ENCODE measurements at places on chromosomes 4 and X.

DNA sequence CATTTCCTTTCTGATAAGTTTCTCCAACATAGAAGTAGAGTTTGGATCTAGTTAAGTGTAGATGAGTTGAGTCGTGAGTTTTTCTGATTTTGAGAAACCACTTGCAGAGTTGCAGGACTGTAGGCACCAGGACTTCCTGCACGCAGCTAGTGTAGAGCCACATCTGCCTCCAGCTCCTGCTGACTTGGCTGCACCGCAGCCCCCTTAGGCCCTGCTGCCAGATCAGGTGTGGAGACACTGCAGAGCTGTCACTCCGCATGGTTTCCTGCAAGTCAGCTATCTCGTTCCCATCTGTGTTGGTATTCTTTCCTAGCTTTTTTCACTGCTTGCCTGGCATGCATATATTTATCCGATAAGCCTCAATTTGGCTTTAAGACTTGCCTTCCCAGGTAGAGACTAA is 48.9 kb downstream of the PCDH7 start:
- DNase-seq = no peak

DNA sequence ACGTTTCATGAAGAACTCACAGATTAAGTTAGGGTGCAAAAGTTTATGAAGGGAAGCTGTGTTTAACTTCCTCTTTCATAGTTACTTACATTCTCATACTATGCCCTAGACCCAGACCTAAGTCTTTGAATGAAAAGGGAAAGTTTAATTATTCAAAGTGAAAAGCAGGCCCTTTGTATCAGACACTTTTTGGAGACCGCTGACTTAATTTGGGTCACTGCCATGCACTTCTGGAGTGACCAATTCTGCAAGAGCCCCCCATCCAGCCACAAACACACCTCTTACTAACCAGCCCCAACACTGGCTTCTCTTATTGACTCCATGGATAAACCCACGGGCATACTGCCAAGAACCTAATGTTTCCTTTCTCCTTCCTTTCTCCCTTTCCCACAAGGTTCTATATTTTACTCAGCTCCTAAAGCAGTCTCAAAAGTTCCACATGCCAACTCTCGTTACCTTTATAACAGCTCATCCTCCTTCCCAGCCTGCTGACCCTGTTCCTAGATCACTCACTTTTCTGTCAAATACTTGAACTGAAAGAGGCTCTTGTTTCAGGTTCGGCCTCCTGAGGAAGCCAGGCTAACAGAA is 34.5 kb downstream of the ABCE1 start:
- DNase-seq = no peak

DNA sequence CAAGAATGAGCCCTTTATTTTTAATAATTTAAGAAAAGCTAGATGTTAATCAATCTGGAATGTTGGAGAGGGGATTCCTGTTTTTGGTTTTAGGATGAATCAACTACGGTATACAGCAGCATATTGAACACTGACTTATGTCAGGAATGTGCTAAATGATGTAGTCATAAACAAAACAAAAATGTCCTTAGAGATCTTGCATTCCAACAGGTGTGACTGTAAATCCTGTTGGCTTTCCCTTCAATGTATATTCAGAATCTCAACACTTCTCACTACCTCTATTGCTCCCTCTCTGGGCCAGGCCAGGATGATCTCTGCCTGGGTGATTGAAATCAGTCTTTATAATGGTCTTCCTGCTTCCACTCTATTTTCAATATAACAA is 37.8 kb upstream of the BDH2 start:
- no peak for DNase-seq

DNA sequence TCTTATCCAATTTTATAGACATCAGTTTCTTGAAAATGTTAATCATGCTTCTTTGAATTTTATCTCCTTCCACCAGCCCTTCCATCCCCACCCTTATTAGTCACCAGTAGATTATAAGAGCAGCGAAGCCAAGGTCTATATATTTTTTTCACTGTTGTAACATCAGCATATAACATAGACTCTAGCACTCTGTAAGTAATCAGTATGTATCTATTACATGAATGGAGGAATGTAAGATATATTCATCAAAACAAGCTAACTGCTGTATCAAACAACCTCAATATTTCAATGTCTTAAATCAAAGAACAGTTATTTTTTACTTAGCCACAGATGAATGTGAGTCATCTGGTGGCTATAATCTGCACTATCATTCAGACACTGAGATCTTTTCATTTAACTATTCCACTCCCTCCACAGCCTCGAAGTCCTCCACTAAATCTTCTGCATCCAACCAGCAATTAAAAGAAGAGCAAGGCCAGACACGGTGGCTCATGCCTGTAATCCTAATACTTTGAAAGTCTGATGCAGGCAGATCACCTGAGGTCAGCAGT is 178.9 kb downstream of the CENPC start:
- no peak for DNase-seq

DNA sequence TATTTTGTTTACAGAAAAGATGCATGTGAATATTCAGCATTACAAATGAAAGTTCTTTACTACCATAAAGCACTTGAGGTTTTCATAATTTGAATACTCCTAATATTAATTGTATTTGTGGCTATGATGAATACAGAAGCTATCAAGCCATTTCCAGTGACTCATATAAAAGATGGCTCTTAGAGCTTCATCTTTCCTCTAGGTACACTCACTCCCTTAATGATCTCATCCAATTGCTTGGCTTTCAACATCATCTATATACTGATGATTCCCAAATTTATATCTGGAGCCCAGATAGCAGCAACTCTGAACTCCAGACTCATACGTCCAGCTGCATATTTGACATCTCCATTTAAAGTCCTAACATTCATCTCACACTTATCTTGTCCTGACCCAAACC is 183.4 kb upstream of the FAM241A start:
- DNase-seq = no peak

DNA sequence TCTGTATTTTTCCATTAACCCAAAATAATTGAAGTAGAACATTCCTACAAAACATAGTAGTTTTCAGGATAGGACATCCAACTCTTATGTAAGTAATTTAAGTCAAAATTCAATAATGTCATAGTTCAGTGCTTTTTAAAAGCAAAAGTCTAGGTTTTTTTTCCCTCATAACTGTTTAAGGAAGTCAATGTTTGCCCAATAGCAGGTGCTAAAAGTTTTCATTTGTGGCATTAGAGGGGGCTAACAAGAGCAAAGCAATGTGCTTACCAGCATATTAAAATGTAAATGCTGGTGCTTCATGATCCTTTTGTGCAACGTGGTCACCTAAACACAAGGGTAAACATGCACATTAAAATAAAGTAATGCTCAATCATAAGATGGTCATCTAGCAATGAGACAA is 155.2 kb upstream of the PPP1R2C start:
- no peak for DNase-seq

DNA sequence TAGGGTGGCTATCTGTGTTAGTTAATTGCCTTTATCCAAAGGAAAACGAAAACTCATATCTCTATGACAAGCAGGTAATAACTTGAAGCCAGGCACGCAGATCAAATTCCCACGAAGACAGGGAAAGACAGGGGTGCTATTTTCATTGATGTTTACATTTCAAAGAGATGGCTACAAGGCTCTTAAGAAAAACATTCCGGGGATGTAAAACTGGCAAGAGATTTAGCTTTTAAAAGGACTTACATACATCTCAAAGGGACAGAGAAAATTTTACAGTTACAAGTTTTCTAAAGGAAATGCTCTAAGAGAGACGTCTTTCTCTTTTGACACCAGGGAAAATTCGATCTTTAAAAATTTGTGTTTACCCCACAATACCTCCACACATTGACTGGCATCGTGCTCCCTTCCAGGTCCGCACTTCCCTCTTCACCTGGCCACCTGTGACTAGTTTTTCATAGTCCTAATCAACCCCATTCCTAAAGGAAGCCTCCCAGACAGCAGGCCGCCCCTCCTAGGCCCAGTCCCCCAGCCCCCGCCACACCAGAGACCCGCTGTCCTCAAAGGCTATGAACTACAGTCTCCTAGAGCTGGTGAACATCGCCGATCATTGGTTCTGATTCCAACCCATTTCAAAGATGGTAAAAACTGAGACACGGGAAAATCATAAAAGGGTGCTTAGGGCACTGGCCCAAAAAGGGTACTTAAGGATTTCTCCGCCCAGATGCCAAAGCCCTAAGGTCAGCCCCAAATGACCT is 649 bp upstream of the ARAF start:
- no peak for DNase-seq

DNA sequence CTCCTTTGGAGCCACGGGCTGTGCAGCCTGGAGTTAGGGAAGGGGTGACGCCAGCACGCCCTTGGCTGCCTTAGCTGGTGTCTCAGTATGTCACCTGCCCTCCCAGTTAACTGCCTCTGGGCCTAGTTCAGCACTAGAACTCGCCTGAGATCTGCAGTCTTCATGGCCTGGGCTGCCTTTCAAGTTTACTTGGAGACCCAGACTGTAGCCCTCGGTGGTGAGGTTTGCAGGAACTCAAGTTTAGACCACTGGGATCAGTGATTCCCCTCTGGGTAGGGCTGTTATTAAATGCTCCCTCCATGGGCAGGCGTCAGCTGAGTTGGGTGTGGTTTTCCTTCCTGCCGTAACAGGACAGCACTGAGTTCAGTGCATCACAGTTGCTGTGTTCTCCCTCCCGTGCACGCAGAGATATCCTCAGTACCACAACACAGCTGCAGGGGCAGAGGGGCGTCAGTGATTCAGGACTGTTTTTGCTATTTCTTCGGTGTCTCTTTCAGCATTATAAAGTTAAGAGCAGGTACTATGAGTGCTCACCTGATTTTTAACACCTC is 30.5 kb downstream of the PLAC8 start:
- DNase-seq = peak; percentile 9

DNA sequence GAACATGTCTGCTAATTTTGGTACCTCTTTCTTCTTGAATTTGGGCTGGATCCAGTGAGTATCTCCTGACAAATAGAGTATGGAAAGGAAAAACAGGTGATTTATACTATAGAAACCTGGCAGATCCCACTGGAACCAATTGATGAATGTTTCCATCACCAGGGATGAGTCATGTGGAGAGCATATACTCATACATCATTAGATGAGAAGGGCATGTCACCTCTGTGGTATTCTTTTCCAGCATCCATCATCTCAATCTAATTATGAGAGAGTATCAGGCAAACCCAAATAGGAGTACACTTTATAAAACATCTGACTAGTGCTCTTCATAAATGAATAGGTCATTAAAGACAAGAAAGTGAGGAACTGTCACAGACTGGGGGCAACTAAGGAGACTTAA is 90.7 kb downstream of the CLDN22 start:
- no peak for DNase-seq

GRCh38 chr4:39770969-39771724 is 73.2 kb downstream of the UBE2K start:
- no peak for DNase-seq

GRCh38 chr4:100356172-100356571 is 161.7 kb downstream of the EMCN start:
- no peak for DNase-seq

GRCh38 chr4:128538111-128538882 is 250.7 kb upstream of the PGRMC2 start:
- DNase-seq = no peak

GRCh38 chrX:73849073-73849472 is 286.1 kb downstream of the CHIC1 start:
- no peak for DNase-seq
